ENCODE measurements at places on chromosomes 5 and 9.

GRCh38 chr9:35861161-35861897 lies 8.9 kb downstream of the OR13J1 start:
- no peak for DNase-seq

DNA sequence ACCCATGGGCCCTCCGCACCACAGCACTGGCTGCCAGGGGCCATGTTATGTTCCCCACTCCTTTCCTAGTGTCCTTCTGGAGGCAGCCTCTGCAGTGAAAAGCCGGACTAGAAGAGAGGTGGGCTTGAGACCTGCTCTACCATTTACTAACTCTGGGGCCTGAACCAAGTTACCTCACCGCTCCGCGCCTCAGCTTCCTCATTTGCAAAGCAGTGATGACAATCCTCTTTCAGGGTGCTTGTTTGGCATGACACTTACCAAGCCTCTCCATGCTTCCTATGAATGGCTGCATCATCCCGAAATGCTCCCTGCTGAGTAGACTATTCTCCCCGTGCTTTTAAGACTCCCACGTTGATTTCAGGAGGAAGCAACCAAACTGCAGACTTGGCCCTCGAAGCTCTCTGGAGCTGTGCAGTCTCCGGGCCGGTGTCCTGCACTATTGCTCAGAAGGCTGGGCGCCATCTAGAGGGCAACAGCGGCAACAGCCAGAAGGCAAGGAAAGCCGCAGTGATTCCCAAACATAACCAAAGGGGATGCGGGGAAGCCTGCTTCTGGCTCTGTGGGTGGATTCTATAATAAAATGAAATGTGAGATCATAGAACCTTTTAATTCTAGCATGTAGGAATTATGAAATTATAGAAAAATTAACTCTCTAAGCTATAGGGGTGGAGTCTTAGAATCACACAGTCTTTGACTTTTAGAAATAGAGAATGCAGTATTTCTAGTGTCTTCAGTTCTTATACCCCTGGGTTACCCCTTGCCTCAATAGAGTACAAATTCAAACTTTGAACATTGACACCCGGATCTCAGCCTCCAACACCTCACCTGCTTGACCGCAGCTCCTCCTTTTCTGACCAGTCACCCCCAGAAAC lies 599.8 kb upstream of the BRINP1 start:
- no peak for DNase-seq

GRCh38 chr5:36654564-36654963 lies 48.2 kb downstream of the SLC1A3 start:
- no peak for DNase-seq

- no peak for DNase-seq
These were observed 152.1 kb downstream of the FSTL4 start for GRCh38 chr5:133460172-133460758.

- no peak for DNase-seq
These were observed 9.6 kb upstream of the ETF1 start for GRCh38 chr5:138552657-138553056.

- no peak for DNase-seq
These were observed 87.5 kb downstream of the FANCC start for GRCh38 chr9:95230046-95230445.

- DNase-seq = no peak
These were observed 941.0 kb downstream of the DNAH5 start for GRCh38 chr5:13003457-13003856.

DNA sequence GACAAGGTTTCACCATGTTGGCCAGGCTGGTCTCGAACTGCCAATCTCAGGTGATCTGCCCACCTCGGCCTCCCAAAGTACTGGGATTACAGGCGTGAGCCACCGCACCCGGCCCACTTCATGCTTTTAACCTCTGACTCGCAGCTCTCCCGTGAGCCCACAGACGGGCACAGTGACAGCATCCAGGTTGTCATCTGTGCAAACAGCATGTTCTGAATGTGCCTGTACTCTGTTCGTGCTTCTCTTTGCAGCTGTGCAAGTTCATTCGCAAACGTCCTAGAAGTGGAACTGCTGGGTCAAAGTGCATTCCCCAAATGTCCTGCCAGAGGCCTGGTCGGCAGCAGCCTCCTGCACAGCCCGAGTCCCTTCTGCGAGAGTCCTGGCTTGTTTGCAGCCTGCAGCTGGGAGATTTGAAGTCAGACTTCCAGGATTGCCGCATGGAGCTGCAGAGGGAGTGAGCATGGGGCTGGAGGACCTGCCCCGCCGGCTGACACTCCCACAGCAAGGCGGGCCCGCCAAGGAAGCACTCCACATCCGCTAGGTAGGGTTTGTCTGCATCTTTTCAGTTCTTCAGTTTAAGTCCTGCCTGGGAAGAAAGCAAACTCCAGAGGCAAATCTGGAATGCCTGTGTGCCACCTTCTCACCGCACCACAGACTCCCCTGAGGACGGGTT lies 3.4 kb downstream of the BRD3OS start:
- DNase-seq = no peak

- DNase-seq = no peak
These were observed 61.2 kb upstream of the JAK2 start for GRCh38 chr9:4923580-4924544.

GRCh38 chr9:101995231-101995630 lies 256.8 kb upstream of the GRIN3A start:
- DNase-seq = no peak

DNA sequence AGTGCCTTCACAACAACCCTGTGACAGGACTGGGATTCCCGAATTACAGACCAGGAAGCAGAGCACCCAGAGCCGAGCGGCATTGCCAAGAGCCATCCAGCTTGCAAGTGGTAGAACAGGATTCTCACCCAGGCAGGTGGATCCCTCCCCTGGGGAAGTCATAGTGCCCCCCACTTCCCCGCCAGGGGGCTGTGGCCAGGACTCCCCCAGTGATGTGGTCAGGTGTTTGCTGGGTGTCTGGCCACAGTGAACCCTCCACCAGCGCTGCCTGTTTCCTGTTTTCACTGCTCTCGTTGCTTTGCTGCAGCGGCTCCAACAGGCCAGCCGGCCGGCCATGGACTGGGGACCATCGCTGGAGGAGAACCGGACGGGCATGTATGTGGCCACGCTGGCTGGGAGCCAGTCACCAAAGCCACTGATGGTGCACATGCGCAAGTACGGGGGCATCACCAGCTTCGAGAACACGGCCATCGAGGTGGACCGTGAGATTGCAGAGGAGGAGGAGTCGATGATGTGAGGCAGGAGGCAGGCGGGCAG lies 19.3 kb downstream of the SLC6A7 start:
- DNase-seq = no peak

- no peak for DNase-seq
These were observed 609.5 kb upstream of the NUDT12 start for GRCh38 chr5:104171958-104172690.

GRCh38 chr9:35164711-35165110 lies 2.9 kb downstream of the UNC13B start:
- no peak for DNase-seq

DNA sequence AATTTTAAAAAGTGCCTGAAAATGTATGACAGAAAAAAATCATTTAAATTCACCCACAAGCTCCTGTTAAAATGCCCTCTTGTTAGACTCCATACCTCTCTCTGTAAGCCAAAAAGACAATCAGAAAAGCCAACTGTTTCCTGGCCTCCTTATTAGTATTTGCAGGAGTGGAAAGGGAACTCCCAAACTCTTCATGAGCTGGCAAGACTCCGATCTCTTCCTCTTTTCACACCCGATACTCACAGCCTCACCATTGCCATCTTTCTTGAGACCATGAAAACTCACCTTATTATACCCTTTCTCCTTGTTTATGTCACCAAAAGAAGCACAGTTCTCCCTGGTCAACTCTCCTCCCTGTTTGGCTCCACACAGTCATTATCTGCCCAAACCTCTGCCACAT lies 197.8 kb downstream of the DMAC1 start:
- DNase-seq = no peak

DNA sequence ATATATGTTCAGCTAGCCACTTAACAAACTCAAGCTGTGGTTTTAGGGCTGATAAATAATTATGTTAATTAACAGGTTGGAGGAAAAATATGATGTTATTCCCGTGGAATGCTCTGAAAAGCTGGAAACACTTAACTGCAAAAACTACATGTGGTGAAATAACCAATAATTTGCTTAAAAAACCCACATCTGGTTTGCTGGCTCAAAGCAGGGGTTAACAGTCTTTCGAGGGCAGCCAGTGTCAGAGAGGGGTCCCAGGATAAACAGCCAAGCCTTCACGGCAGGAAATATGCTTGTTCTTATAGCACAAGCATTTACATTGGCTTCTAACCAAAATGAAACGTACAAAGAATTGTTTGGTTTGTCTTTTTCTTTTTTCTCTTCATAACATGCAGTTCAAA lies 254.0 kb upstream of the GAS1 start:
- no peak for DNase-seq

DNA sequence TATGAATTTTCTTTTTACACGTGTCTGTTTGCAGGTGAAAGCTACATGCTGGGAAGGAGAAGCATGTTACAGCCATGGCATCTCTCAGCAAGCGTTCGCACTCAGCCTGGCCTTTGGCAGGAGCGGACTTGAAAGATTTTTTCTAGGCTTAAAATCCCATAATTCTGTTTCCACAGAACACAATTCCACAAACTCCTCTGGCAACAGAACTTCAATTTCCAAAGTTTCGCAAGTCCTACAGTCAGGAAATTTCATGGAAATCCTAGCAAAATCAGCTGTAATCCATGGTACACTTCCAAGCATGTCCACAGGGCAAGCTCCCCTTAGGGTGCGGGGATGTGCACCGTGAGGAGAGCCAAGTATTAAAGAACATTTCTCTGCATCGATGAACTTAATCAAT lies 35.9 kb downstream of the SUB1 start:
- no peak for DNase-seq

DNA sequence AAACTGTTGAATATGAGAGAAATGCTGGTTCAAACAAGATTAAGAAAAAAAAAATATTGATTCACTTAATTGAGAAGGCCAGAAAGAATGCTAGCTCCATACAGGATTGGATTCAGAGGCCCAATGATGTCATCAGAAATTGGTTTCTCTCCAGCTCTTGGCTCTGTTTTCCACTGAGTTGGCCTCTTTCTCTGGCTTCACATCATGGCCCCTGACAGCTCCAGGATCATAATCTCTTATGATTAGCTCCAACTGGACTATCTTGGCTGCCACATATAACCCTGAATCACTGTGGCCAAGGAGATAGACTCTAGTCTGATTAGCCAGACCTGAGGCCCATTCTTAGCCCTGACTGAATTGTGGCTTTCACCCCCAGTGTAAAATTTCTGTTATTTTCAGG lies 244.7 kb upstream of the GRAMD2B start:
- DNase-seq = no peak

- DNase-seq = no peak
These were observed 9.4 kb downstream of the DMAC1 start for GRCh38 chr9:7790022-7790818.

DNA sequence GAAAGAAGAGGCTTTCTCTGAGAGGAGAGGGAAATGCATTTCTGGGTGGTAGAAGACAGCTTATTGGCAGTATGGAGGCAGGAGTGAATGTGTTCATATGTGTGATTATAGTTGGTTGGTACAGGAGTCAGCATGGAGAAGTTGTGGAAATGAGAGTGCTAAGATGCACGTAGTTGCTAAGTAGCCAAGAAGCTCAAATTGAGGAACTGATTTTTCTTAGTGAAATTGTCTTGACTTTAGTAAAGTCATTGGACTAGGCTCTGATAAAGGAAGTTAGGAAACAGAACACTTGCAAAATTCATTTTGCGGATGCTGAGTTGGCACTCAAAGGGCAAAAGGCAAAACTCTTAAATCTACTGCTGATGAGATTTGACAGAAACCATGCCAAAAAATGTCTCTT lies 158.9 kb upstream of the VCAN start:
- DNase-seq = no peak

DNA sequence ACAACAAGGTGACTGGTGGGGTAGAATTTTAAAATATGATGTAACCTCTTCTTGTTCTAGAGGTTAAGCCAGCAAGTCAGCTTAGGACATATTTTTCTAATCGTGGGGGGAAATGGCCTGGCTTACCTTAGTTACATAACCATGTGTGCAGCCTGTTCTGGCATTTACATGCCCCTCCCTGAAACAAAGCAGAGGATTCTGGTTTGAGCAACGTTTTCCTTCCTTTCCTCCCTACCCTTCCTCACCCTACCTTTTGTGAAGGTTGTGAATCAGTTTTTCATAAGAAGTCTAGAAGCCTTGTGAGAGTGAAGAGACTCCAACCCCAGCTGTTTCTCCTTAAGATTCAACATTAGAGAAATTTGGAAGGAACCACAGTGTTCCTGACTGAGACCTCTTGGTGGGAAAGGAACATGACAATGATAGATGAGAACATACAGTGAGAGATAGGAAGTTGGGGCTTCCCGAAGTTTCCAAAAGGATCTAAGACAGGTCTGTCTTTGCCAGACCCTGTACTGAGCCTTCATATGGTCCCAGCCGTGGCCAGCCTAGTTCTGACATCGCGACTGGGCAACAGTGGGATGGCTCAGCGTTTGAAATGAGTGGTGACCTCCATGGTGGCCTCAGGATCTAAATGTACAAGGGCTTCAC lies 365.2 kb downstream of the SPATA31D1 start:
- DNase-seq = no peak

- DNase-seq = no peak
These were observed 63.1 kb downstream of the TMOD1 start for GRCh38 chr9:97564291-97565175.

GRCh38 chr5:74174366-74174765 lies 466.2 kb downstream of the ENC1 start:
- no peak for DNase-seq

DNA sequence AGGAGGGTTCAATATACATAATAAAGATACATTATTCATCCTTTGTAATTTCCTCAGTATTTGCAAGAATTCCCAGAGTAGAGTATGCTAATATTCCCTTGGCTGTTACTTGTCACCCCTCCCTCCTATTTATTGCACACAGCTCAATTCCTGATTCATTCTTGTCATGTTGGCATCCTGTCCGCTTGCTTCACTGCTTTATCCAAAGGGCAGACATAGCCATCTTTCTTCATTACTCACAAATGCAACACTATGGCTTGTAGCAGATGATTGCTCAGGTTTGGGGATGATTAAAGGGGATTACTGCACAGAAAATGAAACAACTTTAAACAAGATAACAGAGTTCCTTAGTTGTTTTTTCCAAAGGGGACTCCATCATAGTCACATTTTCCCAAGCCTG lies 1.2 kb upstream of the IL33 start:
- DNase-seq = no peak

- no peak for DNase-seq
These were observed 27.0 kb downstream of the TPPP start for GRCh38 chr5:665956-666711.
